ENCODE measurements at places on chromosomes 3 and 15. TPM values are rescaled to one million over a fixed set of nuclear protein-coding genes. Genes with fewer than 3 reads are reported as not detected.

DNA sequence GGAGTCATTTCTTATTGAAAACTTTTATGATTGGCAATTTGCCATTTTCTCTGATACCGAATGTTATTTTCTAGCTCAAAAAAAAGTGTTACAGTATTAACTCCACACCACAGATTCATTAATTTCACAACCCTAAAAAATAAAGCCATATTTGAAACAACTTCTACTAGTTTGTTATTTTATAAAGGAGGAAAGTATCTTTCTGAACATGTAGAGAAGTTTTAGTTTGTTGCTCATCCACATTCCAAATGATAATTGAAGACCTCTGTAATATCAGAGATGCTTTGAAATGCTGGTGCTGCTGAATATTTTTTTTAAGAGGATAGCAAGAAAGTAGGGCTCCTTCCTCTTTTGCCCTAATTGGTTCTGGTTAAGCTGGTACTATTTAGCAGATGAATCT lies 1.9 kb downstream of the VGLL3 start:
- DNase-seq: no peak

DNA sequence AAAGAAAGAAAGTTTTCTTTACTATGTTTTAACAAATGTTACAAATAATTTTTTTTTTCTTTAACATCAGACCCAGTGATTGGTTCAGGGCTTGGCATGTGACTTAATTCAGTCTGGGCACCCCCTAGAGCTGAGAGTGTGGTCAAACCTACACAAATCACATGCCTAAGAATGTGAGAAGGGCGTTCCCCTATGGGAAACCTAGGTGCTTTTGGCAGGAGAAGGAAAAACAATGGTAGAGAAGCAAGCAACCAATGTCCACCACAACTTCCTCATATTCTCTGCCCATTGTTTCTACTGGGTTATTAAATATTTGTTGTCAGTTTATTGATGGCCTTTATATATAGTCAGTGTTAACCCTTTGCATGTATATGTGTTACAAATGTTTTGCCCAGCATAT lies 21.4 kb upstream of the PIAS1 start:
- DNase-seq: no peak

GRCh38 chr15:77826006-77826695 lies 193.4 kb upstream of the LINGO1 start:
- no peak for DNase-seq

DNA sequence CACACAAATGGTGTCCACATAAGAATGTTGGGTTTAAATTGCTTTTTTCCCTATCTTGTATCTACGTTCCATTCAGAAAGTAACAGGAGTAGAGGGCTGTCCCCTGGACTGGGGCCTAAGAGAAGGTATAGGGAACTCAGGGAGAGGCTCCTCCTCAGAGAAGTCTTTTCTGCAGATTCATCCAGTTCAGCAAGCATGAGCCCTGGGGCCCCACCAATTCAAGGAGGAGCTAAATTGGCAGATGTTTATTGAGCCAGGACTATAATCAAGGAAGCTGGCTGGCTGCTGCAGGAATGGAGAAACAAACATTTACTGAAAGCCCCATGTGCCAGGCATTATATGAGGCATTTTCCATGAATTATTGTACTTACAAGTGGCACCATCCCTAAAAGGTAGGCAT lies 22.1 kb upstream of the LARS2 start:
- DNase-seq: no peak

DNA sequence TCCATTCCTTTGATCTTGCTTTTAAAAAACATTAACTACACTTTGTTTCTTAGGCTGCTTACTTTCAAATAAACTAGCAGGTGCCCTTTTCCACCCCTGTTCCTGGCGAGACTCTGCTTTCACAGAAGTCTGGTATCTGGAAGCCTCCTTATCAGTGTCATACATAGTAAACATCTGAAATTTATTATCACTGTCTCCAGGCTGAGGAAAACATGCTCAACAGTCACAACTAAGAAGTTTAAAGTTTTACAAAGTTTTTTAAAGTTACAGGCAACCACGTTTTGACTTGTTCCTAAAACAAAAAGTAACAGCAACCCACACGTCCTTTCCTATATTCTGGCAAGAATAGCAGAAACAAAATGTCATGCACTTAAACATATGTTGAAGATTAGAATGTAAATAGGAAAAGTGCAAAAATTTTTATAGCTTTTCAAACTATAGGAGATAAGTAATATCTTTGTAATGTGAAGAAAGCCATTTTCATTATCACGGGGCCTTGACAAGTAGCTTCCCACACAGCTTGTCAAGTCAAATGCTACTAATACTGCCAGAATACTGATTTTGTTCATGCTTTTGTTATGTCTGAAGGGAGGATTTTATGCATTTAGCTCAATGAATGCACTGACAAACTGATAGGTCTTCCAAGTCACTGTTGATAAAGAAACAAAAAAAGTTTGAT lies 275.2 kb upstream of the KCNMB2 start:
- DNase-seq: no peak

DNA sequence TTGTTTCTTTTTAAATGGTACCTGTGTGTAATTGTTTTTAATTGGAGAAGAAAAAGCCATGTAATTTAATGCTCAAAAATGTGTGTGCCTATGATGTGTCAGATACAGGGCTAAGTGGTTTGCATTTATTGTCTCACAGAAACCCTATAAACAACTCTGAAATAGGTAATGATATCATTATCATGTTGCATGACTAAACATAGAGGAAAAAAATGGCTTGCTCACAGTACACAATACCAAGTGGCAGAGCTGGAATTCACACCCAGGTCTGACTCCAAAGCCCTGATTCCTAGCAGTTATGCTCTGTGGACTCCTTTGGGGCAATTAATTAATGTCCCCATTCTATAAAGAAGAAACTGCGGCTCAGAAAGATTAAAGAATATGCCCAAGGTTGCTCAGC lies 237.4 kb upstream of the TRIM42 start:
- DNase-seq: no peak

- DNase-seq: no peak
These were observed 145.6 kb downstream of the NSMCE3 start for GRCh38 chr15:29123991-29124390.

- no peak for DNase-seq
These were observed 1055.4 kb downstream of the TBL1XR1 start for GRCh38 chr3:176141837-176142236.

DNA sequence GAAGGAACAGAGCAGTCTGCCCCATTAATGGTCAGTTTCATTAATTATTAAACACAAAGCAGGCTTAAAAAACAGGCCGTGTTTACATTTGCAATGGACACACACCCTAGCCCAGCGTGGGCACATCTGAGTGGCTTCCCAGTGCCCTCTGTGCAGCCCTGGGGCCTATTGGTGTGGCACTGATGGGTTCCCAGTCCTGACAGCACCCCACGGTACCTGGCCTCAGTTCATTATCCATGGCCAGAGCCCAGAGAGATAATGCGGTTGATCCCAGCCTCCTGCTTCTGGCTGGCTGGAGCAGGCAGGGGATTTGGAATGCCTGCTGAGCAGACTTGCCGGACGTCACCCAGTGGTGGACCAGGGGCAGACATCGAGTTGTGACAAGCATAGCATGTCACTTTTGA lies 110.5 kb upstream of the ABHD17C start:
- no peak for DNase-seq

- DNase-seq: no peak
These were observed 20.0 kb downstream of the BOC start for GRCh38 chr3:113231391-113231790.

- no peak for DNase-seq
These were observed 84.5 kb downstream of the MEGF11 start for GRCh38 chr15:66169023-66169422.

- no peak for DNase-seq
These were observed 19.2 kb downstream of the SLC41A3 start for GRCh38 chr3:126064627-126065258.

- no peak for DNase-seq
These were observed 15.8 kb downstream of the CSPG4 start for GRCh38 chr15:75696854-75697259.

GRCh38 chr3:149553781-149554451 lies 79.4 kb downstream of the TM4SF4 start:
- DNase-seq: no peak

- no peak for DNase-seq
These were observed 37.8 kb upstream of the CSPG4 start for GRCh38 chr15:75750261-75751050.

DNA sequence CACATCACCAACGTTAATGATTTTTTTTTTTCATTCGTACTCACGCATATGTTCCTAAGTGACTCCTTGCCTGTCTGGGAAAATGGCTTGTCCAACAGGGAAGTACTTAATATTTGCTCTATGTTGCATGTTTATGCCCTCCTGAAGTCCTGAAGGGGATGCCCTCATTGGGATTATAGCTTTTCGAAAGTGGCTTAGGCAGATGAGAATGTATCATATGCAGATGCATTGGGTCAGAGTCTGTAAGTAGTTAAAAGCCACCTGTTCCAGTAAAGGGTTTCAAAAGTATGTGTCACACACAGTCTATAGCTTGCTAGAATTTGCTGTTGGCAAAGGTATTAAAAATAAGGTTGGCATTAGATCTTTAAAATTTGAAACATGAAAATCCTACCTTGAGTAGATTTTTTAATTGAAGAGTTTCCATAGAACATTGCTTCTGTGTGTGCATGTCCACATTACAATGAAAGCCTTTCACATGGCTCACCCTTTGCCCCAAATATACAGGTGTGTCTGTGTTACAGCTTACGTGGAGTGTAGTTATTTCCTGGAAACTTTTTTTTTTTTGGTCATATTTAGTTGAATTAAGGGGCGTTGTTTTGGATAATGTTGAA lies 2.1 kb downstream of the ABHD17C start:
- no peak for DNase-seq

GRCh38 chr3:178771511-178771910 lies 235.3 kb downstream of the KCNMB2 start:
- DNase-seq: no peak

DNA sequence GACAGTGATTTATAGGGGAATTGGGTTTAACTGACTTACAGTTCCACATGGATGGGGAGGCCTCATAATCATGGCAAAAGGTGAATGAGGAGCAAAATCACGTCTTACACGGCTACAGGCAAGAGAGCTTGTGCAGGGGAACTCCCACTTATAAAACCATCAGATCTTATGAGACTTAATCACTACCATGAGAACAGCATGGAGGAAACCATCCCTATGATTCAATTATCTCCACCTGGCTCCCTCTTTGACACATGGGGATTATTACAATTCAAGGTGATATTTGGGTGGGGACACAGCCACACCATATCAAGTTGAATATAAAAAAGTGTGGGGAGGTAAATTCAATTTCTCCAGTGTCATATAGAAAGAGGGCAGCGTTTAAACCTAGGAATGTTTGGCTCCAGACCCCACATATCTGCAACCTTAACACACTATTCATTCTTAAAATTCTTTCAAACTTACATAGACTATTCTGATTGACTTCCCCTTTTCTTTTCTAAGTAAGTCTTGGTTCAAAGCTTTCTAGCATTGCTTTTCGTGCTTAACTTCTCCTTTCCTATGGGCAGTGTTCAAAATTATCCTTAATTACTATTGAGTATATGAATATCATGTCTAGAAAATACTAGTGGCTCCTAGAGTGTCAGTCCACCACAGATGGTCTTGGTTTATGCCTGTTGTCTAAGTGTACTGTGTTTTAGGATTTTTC lies 446.7 kb upstream of the GBE1 start:
- DNase-seq: no peak

Gene SNX22
- total RNA-seq: 1.3 TPM

Gene SLC9A9
- total RNA-seq: 0.50 TPM

Gene IL17RB
- total RNA-seq: 10.5 TPM

Gene DGKG
- 11.6 TPM for total RNA-seq

Gene PTPRG
- total RNA-seq: 29.3 TPM

Gene HDC
- 0.14 TPM for total RNA-seq

Gene PTPN23
- total RNA-seq: 52.5 TPM

Gene OR4M2
- not detected for total RNA-seq

Gene AADACL2
- total RNA-seq: 11.7 TPM

Gene SPPL2A
- total RNA-seq: 72.4 TPM

Gene PSTPIP1
- total RNA-seq: 0.77 TPM

Gene ELP6
- total RNA-seq: 25.1 TPM

Gene GNAT1
- total RNA-seq: not detected

Gene RTP1
- total RNA-seq: not detected

Gene GUCA1C
- total RNA-seq: not detected

Gene RAF1
- 81.6 TPM for total RNA-seq

Gene KLHL40
- 0.12 TPM for total RNA-seq

Gene RAB11A
- 484 TPM for total RNA-seq

Gene MME
- total RNA-seq: 50.3 TPM

Gene CNTN3
- total RNA-seq: 7.7 TPM

Gene LRTM1
- total RNA-seq: 0.29 TPM

Gene STARD9
- 13.7 TPM for total RNA-seq

Gene SERINC4
- 0.14 TPM for total RNA-seq

All from type B pancreatic cell (in vitro differentiated cells).